ENCODE measurements at places on chromosomes 3 and 15. TPM values are rescaled to one million over a fixed set of nuclear protein-coding genes. Genes with fewer than 3 reads are reported as not detected.

Gene REC114
- not detected for total RNA-seq

Gene SAMD7
- not detected for total RNA-seq

Gene RBP2
- total RNA-seq: not detected

GRCh38 chr3:141945726-141946485 lies 69.5 kb downstream of the ATP1B3 start:
- no peak overlapping the region for H3K27ac ChIP-seq
- H3K4me3 ChIP-seq: no peak overlapping the region
- no peak for DNase-seq
- no peaks in the 10 kb centered on the region for H3K4me1 ChIP-seq

GRCh38 chr3:186825294-186825821 lies 17.2 kb upstream of the ADIPOQ start:
- no peak overlapping the region for H3K27ac ChIP-seq
- H3K36me3 ChIP-seq: no peaks in the 10 kb centered on the region
- H3K4me3 ChIP-seq: peak overlapping the region; percentile 73
- H3K27me3 ChIP-seq: peaks cover 63% of the 10 kb centered on the region
- peaks cover 34% of the 10 kb centered on the region for H3K4me1 ChIP-seq

GRCh38 chr3:77411334-77411733 lies 371.4 kb downstream of the ROBO2 start:
- no peak for DNase-seq
- H3K27me3 ChIP-seq: no peaks in the 10 kb centered on the region

DNA sequence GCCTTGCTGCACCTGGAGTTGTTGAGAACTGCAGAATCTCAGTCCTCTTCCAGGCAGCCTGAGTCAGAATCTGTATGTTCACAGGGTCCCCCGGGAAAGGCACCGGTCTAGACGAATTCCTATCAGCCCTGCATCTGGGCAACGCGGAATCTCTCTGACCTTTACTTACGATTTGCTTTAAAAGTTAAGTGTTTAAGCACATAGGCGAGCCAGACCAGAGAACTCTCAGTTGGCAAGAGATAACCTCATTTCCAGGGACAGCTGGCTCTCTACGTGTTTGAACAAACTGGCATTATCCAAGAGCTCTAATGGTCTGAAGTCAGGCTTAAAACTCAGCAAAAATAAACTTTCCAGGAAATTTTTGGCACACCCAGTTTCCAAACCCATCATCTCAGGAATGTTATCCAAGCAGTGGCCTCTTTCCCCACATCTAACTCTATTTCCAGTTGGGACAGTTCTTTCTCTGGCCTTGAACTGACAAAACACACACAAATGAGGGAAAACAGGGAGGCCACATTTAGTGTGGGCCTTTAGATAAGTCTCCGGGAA lies 53.4 kb downstream of the HES1 start:
- peaks cover 17% of the 10 kb centered on the region for H3K4me1 ChIP-seq
- no peaks in the 10 kb centered on the region for H3K27me3 ChIP-seq
- H3K27ac ChIP-seq: no peak overlapping the region

DNA sequence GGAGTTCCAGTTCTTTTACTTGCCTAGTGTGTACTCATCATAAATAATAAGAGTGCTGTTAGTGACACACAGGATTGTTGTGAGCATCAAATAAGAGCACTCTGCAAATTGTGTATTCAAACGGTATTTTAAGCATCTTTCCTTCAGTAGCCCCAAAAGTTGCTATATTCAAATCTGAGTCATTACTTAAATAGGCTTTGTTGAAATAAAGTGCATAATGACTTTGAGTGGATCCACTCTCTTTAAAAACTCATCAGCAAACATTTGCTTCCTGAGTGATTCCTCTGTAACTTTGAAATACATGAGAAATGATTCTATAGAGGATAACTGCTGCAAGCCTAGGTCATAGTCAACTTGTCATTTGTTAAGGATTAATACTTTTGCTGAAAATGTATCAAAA lies 29.3 kb upstream of the PLCL2 start:
- H3K4me3 ChIP-seq: no peak overlapping the region
- no peaks in the 10 kb centered on the region for H3K36me3 ChIP-seq
- no peak overlapping the region for H3K27ac ChIP-seq
- no peak for DNase-seq

- H3K4me1 ChIP-seq: peaks cover 2% of the 10 kb centered on the region
- peak within 1 kb of the TSS; percentile 86 for H3K4me3 ChIP-seq
- no peak within 1 kb of the TSS for H3K27ac ChIP-seq
- H3K27me3 ChIP-seq: peaks cover 47% of the 10 kb centered on the region
Observed at GRCh38 chr3:155079746-155080487, at the start of gene MME. TSS of gene MME (plus strand) at chr3:155080319. CDS start at chr3:155084168, 3,849 bp downstream.

DNA sequence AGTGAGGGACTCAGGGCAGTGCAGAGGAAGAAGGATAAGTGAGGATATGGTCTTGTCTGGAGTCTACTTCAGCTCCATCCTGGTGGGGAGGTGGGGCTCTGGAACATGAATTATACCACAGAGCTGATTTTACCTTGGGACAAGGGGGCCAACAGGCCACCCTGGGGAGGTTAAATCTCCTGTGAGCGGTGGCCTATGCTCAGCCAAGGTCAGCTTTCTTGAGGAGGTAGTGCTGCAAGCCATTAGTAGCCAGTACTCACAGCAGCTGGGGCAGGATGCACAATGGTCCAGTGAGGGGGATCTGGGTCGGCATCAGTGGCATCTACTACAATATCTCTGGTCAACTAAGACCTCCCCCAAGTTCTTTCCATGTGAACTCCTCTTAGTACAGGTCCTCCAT lies 49.7 kb downstream of the XYLB start:
- DNase-seq: no peak
- no peak overlapping the region for H3K4me3 ChIP-seq
- H3K27me3 ChIP-seq: no peaks in the 10 kb centered on the region
- H3K27ac ChIP-seq: no peak overlapping the region
- H3K36me3 ChIP-seq: no peaks in the 10 kb centered on the region
- no peaks in the 10 kb centered on the region for H3K4me1 ChIP-seq

GRCh38 chr15:90022345-90022744 lies 21.2 kb downstream of the ZNF710 start:
- H3K4me3 ChIP-seq: no peak overlapping the region
- H3K27me3 ChIP-seq: no peaks in the 10 kb centered on the region
- H3K27ac ChIP-seq: no peak overlapping the region
- no peaks in the 10 kb centered on the region for H3K36me3 ChIP-seq

DNA sequence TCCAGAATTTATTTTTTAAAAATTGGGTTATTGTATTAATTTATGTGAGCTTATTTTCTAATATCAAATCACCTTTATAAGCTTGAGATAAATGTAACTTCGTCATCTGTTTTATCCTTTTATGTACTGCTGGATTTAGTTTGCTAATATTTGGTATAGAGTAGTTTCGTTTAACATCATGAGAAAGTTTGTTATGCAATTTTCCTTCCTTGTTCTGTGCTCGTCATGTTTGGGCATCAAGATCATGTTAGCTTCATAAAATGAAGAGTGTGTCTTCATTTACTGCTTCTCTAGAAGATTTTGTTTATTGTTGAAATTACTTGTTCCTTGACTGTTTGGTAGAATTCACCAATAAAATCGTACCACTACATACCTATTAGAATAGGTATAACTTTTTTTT lies 262.1 kb upstream of the SATB1 start:
- no peaks in the 10 kb centered on the region for H3K27me3 ChIP-seq
- no peak overlapping the region for H3K4me3 ChIP-seq
- no peak for DNase-seq
- no peaks in the 10 kb centered on the region for H3K4me1 ChIP-seq
- H3K36me3 ChIP-seq: no peaks in the 10 kb centered on the region

DNA sequence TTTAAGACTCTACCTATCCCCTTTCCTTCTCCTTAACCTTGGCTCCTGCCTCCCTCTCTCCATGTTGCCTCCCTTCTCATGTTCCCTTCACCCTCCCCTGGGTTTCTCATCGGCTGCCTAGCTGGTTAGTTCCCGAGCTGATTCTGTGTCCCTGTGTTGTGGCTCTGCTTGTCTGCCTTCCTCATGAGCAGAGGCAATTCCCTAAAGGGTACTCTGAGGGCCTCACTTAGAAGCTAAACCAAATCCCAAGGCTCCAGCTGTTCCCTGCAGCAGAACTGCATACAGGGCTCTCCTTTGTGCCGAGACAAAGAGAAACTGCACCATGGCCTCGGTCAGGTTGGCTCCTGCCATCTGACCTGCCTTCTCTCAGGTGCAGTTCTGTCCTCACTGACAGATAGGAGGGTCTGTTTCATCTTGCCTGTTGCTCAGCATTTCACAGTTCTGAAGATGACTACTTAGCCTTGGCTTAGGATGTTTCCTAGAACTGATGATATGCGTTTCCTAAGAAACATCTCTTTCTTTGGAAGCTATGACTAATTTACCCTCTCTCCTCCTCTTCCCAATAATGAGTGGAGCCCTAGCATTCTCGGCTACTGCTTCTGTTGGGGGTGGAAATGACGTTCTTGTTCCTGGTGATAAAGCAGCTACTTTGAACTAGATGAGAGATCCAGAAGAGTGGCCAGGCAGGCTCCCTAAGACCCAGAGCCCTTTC lies 27.1 kb downstream of the DUOX1 start:
- no peak overlapping the region for H3K27ac ChIP-seq
- H3K36me3 ChIP-seq: no peaks in the 10 kb centered on the region
- H3K4me1 ChIP-seq: peaks cover 12% of the 10 kb centered on the region
- no peak for DNase-seq
- no peaks in the 10 kb centered on the region for H3K27me3 ChIP-seq
- H3K4me3 ChIP-seq: no peak overlapping the region

GRCh38 chr3:73573204-73573603 lies 51.5 kb downstream of the PDZRN3 start:
- H3K27me3 ChIP-seq: no peaks in the 10 kb centered on the region
- DNase-seq: no peak
- H3K36me3 ChIP-seq: no peaks in the 10 kb centered on the region
- no peak overlapping the region for H3K4me3 ChIP-seq

DNA sequence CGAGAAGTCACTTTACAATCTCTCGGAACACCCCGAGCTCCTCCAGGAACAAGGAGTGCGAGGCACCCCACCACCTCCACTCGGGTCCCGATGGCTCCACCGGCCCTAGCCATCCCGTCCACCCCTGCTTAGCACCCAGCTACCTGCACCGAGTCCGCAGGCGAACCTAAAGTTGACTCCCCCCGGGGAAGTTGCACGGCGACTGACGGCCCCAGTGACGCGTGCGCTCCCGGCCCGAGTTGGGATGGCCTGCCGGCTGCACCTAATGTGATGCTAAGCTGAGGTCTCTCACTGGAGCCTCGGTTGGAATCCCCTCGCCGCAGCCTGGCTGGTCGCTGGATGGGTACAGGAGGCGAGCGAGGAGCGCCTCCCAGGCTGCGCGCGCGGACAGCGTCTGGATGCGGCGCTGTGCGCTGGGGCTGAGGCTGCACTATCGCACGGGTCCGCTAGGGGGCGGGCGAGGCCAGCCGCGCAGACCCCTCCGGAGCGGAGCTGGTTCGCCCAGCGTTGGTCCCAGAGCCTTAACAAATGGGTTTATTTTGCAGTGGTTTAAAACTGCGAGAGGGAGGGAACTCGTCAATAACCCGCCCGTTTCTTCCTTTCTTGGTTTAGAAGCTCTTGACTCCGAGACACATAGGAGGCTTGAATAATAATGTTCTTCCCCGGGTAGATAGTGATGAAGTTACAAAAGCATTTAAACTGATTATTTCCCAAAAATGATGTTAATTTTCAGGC lies at the start of gene OXTR:
OXTR (minus strand) TSS at position 526 of the 735 bp plus-strand sequence. CDS start 1,426 bp downstream, outside the sequence.
- no peaks in the 10 kb centered on the region for H3K36me3 ChIP-seq
- peaks cover 6% of the 10 kb centered on the region for H3K4me1 ChIP-seq
- peak within 1 kb of the TSS; percentile 42 for H3K4me3 ChIP-seq
- no peak within 1 kb of the TSS for H3K27ac ChIP-seq

DNA sequence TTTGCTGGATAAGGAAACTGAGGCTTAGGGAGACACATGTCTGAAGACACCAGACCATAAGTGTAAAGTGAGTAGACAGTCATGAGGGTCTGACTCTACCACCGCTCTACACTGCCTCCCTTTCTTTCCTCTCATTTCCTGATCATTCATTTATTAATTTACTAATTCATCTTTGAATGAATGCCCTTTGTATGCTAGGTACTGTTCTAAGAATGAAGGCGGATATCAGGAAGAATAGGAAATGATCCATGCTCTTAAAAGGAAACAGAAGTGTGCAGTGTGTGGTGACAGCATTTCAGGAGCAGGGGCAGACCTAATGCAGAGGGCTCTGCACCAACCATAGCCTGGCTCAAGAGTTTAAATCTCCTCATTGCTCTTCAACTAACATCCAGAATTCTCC lies 31.8 kb upstream of the PSMD6 start:
- no peaks in the 10 kb centered on the region for H3K36me3 ChIP-seq
- H3K4me3 ChIP-seq: no peak overlapping the region
- H3K27ac ChIP-seq: no peak overlapping the region

GRCh38 chr15:38149315-38149714 lies 103.3 kb upstream of the SPRED1 start:
- H3K4me1 ChIP-seq: peaks cover 20% of the 10 kb centered on the region
- no peaks in the 10 kb centered on the region for H3K27me3 ChIP-seq
- H3K4me3 ChIP-seq: no peak overlapping the region
- DNase-seq: no peak

DNA sequence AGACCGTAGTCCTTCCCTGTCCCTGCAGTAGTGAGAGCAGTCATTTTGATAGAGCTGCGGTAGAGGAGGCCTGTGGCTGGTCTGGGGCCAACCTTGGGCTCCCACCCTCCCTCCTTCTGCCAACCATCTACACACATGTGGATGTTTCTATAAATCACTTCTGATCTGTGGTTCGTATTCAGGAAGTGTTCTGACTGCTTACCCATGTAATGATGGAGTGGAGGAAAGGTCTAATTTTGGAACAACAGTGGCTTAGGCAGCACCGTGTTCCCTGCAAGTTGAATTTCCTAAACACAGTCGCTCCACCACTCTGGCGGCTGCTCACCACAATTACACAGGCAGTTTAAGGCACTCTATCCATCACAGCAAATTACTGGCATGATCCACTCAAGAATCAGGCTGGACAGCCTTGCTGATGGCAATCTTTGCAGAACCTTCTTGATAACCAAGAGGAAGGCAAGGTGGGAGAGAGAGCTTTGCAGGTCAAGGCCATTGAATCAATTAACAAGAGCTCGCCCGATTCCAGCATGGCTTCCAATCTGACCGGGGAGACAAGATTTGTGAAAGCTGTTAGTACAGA lies 104.7 kb upstream of the VEPH1 start:
- no peak for DNase-seq
- no peaks in the 10 kb centered on the region for H3K27me3 ChIP-seq
- no peaks in the 10 kb centered on the region for H3K36me3 ChIP-seq
- H3K27ac ChIP-seq: no peak overlapping the region

DNA sequence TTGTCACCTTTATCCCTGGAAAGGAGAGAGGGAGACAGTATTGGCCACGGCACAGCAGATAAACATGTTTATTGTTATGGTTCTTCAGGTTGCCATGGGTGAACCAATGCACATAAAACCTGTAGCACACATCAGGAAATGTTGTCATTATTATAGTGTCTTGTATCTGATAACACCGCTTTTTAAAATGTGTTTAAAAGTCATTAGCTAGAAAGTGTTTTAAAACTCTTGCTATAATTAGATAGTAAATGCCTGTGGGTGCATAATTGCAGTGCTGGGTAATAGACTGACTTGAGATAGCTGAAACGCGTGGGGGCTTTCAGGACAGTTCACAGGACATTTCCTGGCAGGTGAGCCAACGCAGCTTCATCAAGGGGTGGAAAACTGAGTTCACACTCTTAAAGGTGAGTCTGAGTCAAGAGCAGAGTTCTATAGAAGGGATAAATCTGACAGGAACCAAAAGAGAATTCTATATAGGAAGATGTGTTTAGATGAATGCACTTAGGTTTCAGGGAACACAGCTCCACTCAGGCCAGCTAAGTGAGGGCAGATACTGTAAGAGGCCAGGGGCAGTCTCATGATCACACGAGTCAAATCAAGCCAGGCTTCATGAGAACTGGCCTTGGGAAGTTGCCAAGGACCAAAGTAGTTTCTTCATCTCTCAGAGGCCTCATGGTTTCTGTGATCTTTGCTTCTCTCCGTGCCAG lies 35.6 kb upstream of the PPP4R2 start:
- no peak overlapping the region for H3K27ac ChIP-seq
- no peaks in the 10 kb centered on the region for H3K27me3 ChIP-seq
- no peak overlapping the region for H3K4me3 ChIP-seq

All from neural progenitor cell (in vitro differentiated cells).